G401 (cell line): ENCODE measurements at places on chromosomes 7 and 10. TPM values are rescaled to one million over a fixed set of nuclear protein-coding genes. Genes with fewer than 3 reads are reported as not detected.

EPO gene
- total RNA-seq = not detected in 2 replicates

RASA4B gene
- total RNA-seq = 2.7 and 3.0 TPM in 2 replicates

HOXA7 gene
- 4.4 and 7.1 TPM in 2 replicates for total RNA-seq

ZNF107 gene
- total RNA-seq = 4.1 and 7.5 TPM in 2 replicates

COG5 gene
- 25.4 and 65.3 TPM in 2 replicates for total RNA-seq

NME8 gene
- total RNA-seq = not detected in 2 replicates

INHBA gene
- not detected in 2 replicates for total RNA-seq

MEIG1 gene
- total RNA-seq = not detected in 2 replicates

ST8SIA6 gene
- total RNA-seq = 0.64 TPM in 1 of 2 replicates, not detected in the other

PLXNA4 gene
- total RNA-seq = under 0.01 TPM in 1 of 2 replicates, not detected in the other

SLC26A3 gene
- total RNA-seq = not detected in 2 replicates

GRCh38 chr7:84187813-84188510 is 6.6 kb downstream of the SEMA3A start:
- no peak for DNase-seq

DNA sequence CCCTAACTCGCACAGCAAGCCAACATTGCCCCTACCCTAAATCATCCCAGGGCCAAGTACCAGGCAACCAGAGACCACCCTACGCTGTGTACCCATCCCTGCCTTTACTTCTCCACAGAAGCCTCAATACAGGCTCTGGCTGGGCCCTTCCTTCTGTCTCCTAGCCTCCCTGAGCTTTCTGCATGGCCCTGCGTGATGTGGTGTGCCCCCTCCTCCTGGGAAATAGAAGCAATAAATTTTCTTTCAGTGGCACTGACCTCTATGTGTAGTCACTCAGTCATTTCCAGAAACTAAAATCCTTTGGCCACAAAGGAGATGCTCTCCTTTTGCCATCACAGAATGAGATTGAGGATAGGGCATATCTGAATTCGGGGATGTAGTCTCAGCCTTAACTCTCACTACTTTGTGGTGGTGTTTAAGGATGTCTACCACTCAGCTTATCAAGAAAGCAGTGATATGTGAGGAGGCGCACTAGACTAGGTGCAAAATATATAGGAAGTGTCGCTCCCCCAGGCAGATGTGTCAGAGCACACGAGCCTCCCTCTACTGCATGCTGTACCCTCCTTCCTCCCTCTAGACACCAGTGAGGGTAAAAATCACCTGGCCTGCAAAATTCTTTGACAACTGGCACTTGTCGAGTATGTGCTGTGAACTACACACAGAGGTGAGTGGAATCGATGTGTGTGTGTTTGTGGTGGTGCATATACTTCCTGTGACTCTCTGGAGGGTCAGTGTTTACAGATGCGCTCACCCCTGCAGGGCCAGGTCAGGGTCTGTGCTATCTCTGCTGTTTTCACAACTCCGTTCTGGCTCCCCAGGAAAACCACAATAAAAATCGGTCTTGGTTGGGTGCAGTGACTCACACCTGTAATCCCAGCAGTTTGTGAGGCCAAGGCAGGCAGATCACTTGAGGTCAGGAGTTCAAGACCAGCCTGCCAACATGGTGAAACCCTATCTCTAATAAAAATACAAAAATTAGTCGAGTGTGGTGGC is 825.9 kb upstream of the IGFBP3 start:
- DNase-seq = no peak

DNA sequence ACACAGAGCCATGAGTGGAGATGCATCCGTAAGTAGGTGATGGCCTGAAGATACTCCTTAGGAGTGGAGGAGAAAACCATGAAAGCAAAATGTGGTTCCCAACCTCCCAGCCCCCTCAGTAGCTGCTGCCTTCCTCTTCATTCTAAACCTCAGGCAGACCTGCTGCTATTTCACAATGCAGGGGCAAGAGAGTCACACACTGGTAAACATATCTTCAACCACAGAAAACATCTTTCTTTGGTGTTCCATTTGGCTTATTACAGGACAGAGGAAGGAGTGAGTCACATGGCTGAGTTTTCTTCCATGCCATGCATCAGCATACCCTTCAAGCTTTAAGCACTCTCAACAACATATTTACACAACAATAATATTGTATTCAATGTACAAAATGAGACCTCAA is 342.1 kb downstream of the BMPER start:
- no peak for DNase-seq

DNA sequence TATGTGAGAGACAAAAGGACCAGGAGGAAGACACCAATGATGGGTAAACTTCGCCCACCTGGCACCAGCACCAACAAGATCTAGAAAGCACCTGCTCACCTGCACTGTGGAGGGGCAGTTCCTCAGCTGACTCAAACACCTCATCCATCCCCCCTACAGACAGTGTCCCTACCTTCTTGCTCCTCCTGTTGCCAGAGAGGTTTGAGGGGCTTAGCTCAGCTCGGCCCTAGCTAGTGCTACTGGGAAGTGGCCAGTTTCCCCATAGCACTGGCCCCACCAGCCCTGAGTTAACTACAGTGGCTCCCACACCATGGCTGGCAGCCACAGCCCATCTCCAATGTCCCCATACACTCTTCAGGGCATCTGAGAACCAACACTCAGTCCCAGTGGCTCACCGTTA is 70.8 kb downstream of the GRID1 start:
- no peak for DNase-seq

GRCh38 chr10:58919927-58920654 is 256.4 kb upstream of the PHYHIPL start:
- DNase-seq = no peak

DNA sequence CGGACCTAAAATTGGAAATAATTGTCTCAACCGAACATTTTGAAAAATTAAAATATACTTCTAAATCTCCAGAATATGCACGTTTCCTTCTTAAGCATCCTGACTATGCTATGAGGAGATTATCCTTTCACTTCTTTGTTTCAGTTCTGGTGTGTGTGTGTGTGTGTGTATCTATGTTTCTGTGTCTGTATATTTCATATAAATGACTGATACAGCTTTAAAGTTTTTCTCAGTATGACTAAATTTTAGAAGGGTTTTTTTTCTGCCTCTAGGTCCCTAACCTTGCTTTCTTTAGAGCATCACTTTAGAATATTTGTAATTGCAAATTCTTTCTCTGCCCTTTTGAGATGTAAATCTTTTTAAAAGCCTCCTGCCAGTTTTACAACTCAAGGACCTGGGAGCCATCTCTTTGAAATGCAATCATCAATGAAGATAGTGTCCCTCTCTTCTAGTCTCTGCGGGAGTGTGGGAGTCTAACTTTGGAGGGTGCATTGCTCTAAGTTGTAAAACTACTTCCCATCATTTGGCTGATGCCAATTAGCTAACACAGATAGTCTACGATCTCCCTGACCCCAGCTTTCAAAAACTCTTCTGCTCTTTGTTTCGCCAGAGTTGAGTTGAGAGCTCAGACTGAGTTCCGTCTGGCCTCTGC is 782.0 kb upstream of the ZWINT start:
- DNase-seq = no peak

- no peak for DNase-seq
Observed at GRCh38 chr10:58674251-58674650, 161.6 kb downstream of the BICC1 start.

GRCh38 chr10:8049865-8050555 is 4.5 kb upstream of the GATA3 start:
- DNase-seq = no peak

- no peak for DNase-seq
Observed at GRCh38 chr10:20088061-20088701, 271.9 kb downstream of the PLXDC2 start.

GRCh38 chr10:3834404-3834803 is 49.4 kb upstream of the KLF6 start:
- DNase-seq = no peak

DNA sequence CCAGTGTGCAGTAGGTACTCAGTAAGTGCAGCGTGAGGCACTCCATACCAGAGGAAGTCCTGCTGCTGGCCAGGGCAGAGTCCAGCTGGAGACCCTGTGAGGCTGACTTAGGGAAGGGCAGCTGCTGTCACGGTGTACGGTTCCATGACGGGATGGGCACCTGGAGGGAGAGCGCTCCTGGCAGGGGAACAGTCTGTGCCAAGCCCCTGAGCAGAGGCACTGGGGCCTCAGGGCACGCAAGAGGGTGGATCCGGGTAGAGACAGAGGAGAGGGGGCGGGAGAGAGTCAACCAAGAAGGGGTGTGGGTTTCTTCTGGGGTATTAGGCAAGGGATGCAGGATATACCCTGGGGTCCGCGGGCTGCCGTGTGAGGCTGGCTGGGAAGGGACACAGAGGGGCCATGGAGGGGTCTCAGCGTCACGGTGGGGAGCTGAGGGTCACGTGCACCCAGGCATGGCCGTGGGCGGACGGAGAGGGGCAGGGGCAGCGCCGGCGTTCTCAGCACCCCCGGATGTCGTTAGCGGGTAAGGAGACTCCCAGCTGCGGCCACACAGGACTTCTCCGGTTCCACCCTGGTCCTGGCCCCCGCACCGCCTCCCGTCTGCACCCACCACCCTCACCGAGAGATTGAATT is 70.5 kb downstream of the MICALL2 start:
- DNase-seq = no peak

- DNase-seq = no peak
Observed at GRCh38 chr7:155355176-155355575, 57.5 kb downstream of the INSIG1 start.

- DNase-seq = no peak
Observed at GRCh38 chr10:124626759-124627380, 117.3 kb downstream of the FAM53B start.

DNA sequence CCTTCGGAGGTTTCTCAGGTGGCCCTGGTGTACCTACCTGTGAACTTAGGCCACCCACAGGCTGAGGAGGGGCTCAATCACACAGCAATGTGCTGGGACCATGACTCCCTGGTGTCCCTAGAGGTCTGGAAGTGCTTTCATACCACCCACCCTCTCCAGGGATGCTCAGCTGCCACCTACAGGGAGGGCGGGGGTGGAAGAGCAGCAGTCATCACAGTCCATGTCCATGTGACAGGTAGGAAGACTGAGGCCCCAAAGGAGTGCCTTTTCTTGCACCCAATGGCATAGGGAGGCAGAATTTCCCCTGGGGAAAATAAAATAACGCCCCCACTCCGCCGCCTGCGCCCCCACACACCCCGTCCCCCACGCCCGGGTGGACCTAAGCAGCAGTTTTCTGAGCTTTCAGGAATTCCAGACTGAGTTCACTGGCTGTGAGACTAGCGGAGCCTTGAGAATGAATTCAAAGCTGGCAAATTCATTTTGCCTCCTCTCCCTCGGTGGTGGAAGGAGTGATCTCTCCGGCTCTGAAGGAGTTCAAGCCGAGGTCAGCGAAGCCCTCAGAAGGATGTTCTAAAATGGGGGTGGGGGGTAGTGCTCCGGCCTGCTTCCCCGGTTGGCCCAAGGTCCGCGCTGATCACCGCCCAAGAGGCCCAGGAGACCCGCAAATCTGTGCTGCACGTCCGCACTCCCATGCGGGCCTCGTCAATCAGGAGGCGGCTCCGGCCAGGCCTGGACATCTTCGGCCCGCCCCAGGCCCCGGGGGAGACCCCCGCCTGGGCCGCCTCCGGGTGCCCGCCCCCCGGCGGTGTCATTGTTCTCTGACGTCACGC is 2.1 kb upstream of the ZMIZ1 start:
- DNase-seq = no peak

- no peak for DNase-seq
Observed at GRCh38 chr7:979886-980571, 3.0 kb upstream of the CYP2W1 start.

DNA sequence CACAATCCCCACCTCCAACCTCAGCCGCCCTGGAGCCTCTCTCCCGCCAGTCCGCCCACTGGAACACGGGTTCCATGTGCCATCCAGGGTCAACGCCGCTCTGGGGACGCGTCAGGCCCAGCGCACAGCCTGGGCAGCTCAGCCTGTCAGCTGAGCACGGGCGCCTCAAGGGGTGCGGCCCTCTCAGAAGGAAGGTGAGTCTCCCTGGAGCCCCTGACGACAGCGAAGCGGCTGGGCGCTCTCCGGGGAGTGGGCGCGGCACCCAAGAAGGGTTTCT is 1.2 kb upstream of the SLC18A3 start:
- DNase-seq = no peak

DNA sequence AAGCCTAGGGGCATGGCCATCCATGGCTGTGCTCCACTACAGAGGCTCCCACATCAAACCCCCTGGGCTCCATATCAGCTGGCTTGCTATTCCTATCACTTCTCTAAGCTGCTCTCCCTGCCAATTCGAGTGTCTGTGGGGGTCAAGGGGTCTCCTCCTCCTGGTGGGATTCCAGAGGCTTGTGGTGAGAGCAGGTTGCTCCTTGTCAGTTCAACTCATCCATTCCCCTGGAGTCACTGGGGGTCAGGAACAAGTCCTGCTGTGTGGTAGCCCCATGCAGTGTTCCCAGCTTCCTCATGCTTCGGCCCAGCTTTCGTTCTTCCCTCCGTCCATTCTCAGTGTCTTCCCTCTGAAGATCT is 86.6 kb upstream of the UNC5B start:
- no peak for DNase-seq

- DNase-seq = no peak
Observed at GRCh38 chr10:35456153-35456720, 119.9 kb downstream of the CCNY start.

GRCh38 chr10:121910673-121911420 is 17.0 kb downstream of the ATE1 start:
- DNase-seq = no peak

DNA sequence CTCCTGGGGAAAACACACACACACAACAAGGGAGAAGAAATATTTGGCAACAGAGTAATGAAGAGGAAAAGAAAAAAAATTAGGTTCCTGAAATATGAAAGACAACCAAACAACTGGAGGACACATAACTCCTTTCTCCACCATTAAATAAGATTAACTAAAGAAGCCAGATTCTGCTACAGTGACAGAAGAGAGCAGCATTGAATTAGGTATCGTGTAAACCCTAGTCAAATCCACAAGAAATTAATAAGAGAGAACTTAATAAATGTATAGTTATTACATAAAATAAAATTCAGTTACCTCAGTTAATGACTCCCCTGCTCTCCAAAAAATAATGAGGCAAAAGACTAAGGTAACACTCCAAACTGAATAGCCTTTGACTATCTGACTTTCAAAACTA is 306.7 kb downstream of the CRPPA start:
- no peak for DNase-seq

DNA sequence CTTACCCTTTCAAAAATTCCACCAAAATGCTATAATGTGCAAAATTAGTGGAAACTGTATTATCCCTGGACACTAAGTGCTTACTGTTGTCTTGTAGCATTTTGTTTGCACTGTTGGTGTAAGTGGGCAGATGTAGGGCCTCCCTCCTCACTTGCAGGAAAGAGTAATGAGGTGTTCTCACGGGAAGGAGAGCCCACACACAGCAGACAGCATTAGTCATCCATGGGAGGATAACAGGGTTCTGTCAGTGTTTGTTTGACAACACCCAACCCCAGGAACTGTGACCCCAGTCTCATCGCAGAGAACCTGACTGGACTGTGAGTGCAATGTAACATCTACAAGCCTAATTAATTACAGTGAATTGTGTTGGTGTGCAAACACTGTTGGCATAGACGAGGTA is 58.7 kb upstream of the VSTM2A start:
- DNase-seq = no peak

GRCh38 chr7:3042861-3043489 is 692 bp downstream of the CARD11 start:
- DNase-seq = no peak

GRCh38 chr7:133437544-133437943 is 184.7 kb downstream of the EXOC4 start:
- DNase-seq = no peak
